CD4-positive, alpha-beta T cell treated with Interleukin-21 for 1 hour (primary cell): ENCODE measurements at places on chromosomes 2 and 18.

DNA sequence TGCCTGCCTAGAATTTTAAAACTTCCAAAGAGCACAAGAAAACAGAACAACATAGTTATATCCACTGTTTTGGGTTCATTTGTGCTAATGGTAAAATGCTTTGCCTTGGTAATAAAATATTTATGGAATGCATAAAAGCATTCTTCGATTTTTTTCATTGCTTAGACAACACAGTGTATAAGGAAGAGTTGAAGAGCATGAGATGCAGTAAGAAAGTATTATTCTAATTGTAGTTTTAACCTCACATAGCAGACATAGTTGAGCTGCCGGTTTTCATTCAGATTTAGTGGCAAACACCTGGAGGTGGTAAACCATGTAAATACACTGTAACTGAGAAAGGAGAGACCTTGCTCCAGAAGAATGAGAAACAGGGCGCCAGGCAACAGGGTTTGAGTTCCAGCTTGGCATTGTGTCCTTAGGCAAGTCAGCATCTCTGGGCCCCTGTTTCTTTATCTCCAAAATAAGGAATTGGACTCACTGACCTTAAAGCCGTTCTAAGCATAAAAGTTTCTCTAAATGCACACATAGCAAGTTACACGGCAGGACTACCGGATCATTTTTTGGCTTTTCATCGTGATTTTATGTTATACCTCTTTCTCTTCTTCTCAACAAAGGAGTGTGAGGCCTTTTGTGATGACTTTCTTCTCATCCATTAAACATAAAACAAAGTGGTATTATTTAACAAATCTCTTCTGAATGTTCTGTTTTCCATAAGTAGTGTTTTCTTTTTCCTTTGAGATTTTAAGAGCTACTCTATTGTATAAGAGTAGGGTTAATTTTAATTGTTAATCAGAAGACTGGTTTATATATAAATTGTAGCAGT lies 7.9 kb downstream of the UGP2 start:
- no peak for DNase-seq

DNA sequence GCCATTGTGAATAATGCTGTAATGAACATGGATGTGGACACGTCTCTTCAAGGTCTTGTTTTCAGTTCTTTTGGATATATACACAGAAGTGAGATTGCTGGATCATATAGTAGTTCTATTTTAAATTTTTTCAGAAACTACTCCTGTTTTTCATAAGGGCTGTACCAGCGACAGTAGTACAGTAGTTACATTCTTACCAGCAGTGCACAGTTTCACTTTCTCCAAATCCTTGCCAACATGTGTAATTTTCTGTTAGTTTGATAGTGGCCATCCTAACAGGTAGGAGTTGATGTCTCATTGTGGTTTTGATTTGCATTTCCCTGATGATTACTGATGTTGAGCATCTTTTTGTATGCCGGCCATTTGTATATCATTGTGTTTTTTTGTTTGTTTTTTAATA lies 81.7 kb downstream of the EPC2 start:
- no peak for DNase-seq

- no peak for DNase-seq
Measured at GRCh38 chr2:38187541-38188011, 111.6 kb upstream of the CYP1B1 start.

- DNase-seq = no peak
Measured at GRCh38 chr2:25964891-25965290, 17.4 kb downstream of the KIF3C start.

DNA sequence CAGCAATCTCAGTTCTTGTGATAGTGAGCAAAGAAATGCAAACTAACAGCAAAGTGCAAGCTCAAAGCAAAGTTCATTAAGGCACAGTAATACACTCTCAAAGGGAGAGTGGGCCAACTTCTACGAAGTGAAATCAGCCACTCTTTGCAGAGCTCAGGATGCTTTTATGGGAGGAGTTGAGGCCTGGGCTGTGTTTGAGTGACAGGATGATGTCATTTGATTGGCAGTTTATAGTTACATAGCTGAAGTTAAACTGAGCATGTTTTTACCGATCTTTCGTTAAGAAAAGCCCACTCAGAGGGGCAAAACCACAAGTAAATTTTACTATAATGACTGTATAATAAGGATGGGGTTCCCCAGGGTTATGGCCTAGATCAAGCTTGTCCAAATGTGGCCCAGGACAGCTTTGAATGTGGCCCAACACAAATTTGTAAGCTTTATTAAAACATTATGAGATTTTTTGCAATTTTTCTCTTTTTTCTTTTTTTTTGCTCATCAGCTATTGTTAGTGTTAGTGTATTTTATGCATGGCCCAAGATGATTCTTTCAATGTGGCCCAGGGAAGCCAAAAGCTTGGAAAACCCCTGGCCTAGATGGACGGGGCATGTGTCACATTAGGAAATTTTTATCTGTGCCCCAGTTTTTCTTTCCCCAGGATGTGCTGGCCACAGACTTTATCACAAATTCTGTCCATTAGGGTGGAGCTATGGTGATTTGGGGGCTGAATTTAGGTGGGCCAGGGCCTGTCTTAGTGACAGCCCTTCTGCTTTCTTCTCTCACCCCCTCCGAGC lies 8.3 kb upstream of the DNAH7 start:
- DNase-seq = no peak

GRCh38 chr2:14745288-14746076 lies 113.0 kb downstream of the LRATD1 start:
- DNase-seq = no peak

- DNase-seq = no peak
Measured at GRCh38 chr18:23059541-23060465, 75.5 kb upstream of the CABLES1 start.

DNA sequence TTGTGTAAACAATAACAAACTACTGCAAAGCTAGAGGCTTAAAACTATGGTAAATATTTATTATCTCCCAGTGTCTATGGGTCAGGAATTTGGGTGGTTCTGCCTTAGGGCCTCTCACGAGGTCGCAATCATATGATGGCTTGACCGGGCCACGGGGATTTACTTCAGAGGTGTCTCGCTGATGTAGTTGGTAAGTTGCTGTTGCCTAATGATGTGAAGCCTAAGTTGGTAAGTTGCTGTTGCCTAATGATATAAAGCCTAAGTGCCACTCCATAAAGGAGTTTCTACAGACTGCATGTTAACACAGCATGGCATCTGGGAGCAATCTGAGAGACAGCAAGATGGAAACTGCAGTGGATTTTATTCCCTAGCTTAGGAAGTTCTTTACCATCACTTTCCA lies 35.8 kb downstream of the FMNL2 start:
- no peak for DNase-seq

DNA sequence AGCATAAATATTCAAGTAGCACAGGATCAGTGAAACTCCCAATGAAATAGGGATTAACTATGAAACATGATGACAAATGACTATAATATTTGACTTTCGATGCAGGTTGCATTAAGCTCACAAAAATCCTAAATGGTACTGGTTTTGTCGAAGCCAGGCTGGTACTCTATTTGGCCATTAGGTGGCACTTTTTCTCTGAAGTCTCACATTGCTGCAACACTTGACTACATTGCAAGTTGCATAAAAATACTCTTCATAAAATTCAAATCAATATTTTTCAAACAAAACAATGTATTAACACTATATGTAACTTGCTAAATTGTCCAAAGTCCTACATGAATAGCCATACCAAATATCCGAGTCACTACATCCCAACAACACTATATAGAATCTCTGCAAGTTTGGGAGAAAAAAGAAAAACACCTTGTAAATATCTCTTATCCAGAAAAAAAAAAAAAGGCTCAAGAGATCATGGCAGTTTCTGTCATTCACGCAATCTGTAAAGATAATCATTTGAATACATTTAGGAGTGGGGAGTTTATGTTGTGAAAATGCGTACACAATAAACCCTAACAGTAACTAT lies 9.5 kb downstream of the RTTN start:
- DNase-seq = peak; percentile 34
